ENCODE measurements at places on chromosomes 2 and 18. TPM values are rescaled to one million over a fixed set of nuclear protein-coding genes. Genes with fewer than 3 reads are reported as not detected.
A peak's percentile ranks its signal among the peaks of the same experiment; 100 is the strongest.

HMSD gene
- 0.26 TPM for total RNA-seq

- no peak for DNase-seq
These were observed 15.7 kb downstream of the SPC25 start for GRCh38 chr2:168874368-168875054.

TACR1 gene
- not detected for total RNA-seq

GRCh38 chr2:47654790-47655562, 128.0 kb upstream of the MSH6 start:
- DNase-seq = no peak

DNA sequence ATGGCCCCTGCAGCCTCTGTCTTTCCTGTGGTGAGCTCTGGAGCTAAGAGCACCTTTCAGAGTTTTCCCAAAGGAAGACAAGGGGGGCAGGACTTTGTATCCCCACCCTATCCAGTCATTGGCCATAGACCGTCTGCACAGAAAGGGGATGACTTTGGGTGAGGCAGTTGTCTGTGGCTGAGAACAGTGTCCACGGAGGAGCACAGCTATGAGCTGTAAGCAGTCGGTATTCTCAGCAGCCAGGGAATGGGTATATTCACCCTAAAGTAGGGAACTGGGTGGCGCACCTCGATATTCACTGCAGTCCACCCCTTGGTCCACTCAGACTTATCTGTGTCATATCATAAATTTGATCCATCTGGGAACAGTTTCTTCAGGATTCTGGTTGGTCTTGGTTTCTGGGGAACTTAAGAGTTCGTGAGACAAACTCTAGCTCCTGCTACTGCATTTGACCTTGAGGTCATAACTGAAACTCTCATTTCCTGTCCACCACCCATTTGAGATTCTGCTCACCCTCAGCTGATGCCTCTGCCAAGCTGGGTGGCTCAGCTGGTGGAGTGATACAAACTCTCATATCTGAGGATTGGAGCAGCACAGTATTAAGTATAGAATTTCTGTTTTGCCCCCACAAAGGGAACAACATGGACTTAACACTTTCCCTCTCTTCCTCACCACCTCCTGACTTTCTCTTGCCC, 45.2 kb upstream of the SCG2 start:
- no peak for DNase-seq

COPS8 gene
- total RNA-seq = 42.2 TPM

DNA sequence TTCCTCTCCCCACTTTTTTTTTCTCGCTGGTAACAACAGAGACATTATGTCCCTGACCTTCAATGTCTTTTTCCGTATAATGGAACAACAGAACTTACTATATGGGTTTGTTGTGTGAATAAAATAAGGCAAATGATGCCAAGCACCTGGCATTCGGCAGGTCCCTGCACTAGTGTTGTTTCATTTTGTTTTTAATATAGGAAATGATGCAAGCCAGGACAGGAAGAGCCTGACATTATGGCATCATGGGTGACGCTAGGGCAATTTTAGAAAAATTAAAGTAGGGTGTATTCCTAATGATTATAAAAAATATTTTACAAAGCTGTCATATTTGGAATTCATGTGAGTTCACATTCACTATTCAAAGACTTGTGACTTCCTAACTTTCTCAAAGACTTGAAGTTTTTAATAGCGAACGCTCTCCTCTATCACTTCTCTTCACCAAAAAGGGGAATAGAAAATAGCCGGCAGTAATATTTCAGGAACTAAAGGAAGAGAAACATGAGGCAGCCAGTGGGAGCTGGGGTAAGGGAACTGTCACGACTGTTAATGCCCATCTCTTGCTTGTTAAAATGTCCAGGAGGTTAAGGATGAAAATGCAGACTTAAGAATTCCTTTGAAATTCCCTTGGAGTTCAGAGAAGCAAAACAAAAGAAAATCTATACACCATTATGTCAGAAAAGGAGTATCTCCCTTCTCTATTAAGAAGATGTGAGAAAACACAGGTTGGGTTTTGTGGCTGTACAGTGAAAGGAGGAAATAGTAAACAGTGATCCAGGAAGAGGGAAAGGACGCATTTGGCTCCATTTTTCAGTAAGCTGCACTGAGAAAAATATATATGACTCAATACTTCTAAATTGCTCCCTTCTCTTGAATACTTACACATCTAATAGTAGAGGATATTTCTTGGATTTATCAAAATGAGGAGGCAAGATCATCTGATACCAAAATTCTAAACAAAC, 60.2 kb downstream of the DPP4 start:
- DNase-seq = no peak

DNA sequence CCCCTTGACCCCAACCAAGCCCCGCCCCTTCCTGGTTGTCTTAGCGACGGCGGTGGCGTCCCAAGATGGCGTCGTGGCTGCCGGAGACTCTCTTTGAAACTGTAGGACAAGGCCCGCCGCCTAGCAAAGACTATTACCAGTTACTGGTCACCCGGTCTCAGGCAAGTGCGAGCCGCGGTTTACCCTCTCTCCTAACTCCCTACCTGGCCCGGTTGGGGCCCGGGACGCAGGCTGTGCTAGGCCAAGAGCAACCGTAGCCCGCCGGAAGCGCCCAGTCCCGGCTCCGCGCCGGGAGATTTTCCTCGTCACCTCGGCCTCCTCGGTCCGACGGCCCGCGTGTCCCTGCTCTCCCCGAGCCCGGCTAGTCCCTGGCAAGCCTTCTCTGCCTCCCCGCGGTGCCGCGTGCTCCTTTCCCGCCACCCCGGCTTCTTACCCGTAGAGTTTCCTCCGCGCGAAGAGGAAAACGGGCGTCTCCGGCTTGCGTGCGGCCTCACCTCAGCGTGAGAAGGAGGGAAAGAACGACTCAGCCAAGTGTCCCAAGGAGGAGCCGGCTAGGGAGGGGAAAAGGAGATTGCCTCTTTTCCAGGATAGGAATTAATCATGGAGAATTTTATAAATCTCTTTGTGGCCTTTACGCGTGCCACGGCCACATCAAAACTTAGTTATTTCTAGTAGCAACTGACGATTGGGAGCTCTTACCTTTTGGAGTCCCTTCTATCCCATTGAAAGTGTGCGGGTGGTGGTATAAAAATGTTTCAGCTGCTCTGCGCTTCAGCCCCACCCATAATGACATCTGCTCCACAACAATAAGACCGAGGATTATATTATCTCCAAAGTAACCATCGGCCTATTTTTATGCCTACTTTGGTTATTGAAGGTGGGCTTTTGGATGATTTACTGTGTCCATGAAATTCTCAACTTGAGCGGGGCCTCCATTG, at the start of gene FBXO36:
Gene FBXO36 (plus strand): TSS at position 55 of the 938 bp plus-strand sequence. CDS start 11 bp downstream, at position 66.
- DNase-seq = peak; percentile 93

ACADL gene
- total RNA-seq = not detected

DNA sequence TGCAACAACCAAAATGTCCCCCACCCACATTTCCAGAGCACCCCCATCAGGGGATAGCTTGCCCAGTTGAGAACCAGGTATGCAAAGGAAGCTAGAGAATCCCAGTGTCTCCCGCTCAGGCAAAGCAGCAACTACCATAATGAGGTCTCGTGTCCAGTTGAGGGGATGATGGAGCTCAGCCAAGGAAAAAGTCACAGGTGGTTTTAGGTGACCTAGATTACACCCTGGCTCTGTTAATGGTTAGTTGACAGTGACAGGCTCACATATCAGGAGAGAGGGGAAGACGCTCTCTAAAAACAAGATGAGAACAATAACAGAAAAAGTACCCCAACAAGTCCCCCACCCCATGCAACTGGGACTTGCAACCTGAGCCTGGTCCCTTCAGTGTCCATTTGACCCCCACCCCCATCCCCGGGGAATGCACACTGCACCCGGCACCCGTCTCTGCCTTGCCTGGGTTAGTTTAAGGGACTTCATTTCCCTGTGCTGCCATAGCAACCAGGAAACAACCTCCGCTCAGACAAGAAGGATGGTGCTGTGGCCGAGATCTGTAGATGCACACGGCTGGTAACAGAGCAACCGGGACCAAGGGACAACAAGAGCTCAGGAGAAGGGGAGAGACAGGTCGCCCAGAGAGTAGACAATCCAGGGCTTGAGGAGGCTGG, at the start of gene KIAA2012:
Gene KIAA2012 (plus strand): TSS at position 519 of the 665 bp plus-strand sequence. CDS start 373 bp downstream, outside the sequence.
- DNase-seq = no peak

GRCh38 chr2:63827749-63828148, 13.9 kb upstream of the UGP2 start:
- no peak for DNase-seq

RGPD3 gene
- total RNA-seq = 0.31 TPM

- DNase-seq = no peak
These were observed 208.3 kb downstream of the PIK3C3 start for GRCh38 chr18:42163321-42163720.

DNAJC10 gene
- 51.4 TPM for total RNA-seq

GRCh38 chr2:150647943-150648342, 160.5 kb upstream of the RND3 start:
- DNase-seq = no peak

DNA sequence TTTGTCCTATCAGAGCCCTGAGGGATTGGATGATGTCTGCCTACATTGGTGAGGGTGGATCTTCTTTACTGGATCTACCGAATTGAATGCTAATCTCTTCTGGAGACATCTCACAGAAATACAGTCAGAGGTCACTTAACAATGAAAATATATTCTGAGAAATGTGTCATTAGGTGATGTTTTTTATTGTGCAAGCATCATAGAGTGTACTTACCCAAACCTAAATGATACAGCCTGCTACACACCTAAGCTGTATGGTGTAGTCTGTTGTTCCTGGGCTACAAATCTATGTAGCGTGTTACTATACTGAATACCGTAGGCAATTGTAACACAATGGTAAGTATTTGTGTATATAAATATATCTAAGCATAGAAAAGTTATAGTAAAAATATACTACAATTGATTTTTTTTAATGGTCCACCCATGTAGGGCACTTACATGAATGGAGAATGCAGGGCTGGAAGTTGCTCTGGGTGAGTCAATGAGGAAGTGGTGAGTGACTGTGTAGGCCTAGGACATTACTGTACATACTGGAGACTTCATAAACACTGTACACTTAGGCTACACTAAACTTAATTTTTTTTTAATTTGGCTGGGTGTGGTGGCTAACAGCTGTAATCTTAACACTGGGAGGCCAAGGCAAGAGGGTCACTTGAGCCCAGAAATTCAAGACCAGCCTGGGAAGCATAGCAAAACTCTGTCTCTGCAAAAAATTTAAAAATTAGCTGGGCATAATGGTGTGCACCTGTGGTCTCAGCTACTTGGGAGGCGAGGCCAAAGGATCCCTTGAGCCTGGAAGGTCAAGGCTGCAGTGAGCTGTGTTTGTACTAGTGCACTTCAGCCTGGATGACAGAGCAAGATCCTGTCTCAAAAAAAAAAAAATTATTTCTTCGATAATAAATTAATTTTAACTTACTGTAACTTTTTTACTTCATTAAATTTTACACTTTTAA, 226.3 kb upstream of the UBE2E3 start:
- DNase-seq = no peak

DNA sequence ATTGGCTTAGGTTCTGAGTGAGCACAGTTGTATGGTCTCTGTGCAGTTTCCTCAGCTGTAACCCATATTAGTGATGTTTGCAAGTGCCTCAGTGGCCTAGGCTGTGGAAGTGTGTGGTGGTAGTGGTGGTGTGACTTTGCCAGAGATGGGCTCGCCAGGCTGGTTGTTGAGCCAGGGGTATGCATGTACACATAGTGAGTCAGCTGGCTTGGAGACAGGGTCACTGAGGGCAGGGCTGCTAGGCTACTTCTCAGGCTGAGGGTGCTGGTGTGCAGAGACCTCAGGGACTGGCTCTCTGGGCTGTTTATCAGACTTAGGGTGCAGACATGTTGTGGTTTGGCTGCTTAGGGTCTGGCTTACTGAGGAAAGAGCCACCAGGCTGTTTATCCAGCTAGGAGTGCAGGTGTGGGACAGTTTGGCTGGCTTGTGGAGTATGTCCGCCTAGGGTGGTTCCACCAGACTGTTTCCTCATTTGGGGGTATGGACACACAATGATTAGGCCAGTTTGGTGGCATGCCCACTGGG, 15.0 kb downstream of the APLF start:
- no peak for DNase-seq

Data from activated CD8-positive, alpha-beta T cell treated with anti-CD3 and anti-CD28 coated beads, Interleukin-2, amount 10 ng/mL, durations not matched to agents 7 days and 5 days (primary cell).